ENCODE measurements at places on chromosomes 11 and 22.
A peak's percentile ranks its signal among the peaks of the same experiment; 100 is the strongest.

GRCh38 chr11:118614511-118614910, 7.1 kb downstream of the PHLDB1 start:
- DNase-seq: no peak

GRCh38 chr22:29470159-29470855, 9.7 kb upstream of the NEFH start:
- peak; percentile 57 for DNase-seq

- DNase-seq: no peak
Measured at GRCh38 chr11:4664786-4665185, 21.0 kb downstream of the OR51E1 start.

GRCh38 chr22:23236026-23236425, 55.7 kb downstream of the BCR start:
- DNase-seq: no peak

DNA sequence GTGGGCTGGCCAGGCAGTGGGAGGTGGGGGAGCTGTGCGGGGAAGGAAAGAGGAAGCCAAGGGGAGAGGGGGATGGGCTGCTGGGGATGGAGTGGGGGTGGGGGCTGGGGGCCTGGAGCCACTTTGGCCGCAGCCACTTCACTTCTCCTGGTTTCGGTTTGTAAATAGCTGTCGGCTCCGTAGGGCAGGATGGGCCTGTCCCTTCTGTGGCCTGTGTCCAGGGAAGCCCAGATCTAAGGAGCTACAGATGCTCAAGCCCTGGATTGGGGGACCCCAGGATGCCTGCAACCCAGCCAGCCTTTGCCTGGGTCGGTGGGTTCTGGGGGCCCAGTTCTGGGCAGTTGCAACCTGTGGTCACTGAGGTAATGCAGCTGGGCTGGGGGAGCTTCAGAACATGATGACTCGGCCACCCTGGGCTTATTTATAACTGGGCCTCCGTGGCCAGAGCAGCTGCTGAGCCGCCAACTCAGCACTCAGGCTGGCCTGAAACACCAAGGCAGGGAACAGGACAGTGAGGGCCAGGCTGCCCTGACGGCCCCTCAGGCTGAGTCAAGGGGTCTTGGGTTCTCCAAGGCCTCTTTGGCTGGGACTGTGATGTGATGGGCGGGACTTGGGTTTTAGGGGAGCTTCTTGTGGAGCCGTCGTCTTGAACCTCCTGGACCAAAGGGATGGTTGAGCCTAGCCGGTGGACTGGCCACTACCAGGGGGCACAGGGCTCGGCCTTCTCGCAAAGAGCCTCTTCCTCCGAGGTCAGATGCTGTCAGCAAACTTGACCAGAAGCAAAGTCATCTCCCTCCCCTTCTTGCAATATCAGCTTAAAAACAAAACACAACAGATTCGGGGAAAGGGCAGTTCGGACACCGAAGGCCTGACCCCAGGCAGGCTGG, 15.0 kb upstream of the SLC39A13 start:
- no peak for DNase-seq

DNA sequence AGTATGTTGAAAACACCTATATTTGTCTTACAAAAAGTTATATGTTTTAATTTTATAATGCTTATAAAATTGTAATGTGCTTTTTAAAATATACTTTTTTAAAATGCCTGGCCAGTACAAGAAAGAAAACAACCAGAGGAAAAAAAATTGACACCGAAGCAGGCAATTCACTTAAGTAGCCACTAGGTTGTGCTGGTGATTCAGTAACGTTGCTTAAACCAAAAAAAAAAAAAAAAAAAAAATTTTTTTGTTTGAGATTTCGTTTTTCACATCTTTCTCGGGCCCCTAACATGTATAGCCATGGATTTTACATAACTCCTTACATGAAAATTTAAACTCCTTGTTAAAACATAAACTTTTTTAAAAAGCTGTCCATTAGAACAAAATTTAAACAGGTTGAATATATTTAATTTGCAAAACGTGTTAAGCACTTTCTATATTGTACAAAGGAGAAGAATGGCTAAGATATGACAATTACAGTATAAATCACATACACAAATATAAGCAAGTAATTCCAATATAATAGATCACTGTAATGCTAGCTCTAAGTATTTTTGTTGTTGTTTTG, 9.2 kb downstream of the OR8B4 start:
- DNase-seq: peak; percentile 6

DNA sequence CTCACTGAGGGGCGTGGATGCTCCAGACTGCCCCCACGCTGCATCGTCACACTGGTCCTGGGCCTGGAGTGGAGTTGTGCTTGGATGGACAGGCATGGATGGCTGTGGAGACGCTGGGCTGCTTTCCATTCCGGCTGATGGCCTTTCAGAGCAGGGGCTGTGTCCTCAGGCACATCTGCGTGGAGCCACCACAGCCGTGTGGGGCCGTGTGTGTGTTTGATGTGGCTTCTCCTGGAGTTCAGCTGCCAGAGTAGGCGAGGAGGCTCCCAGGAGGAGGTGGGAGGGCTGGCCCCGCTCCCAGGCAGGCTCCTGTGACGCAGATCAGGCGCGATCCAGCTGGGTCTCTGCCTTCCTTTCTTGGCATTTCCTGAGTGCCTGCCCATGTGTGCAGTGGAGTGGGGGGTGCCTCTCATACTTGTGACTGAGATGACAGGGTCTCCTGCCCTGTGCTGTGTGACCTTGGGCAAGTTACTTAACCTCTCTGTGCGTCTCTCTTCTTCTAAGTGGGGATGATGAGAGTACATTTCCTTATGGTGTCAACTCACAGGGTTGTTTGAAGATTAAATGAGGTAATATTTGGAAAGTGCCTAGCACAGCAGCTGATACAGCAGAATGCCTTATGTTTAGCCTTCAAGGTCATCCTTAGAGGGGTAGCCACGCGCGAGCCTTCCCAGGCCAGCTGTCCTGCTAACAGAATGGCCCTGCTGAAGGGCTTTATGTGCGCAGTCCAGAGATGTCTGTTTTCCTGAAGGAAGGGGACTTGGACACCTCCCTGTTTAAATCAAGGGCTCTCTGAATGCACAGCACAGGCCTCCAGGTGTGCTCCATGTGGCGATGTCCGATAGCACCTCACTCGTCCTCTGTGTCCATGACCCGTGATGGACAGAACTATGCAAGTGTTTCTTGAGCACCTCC, 33.5 kb downstream of the GLB1L2 start:
- no peak for DNase-seq

GRCh38 chr11:13889552-13890249, 72.8 kb upstream of the SPON1 start:
- DNase-seq: no peak

DNA sequence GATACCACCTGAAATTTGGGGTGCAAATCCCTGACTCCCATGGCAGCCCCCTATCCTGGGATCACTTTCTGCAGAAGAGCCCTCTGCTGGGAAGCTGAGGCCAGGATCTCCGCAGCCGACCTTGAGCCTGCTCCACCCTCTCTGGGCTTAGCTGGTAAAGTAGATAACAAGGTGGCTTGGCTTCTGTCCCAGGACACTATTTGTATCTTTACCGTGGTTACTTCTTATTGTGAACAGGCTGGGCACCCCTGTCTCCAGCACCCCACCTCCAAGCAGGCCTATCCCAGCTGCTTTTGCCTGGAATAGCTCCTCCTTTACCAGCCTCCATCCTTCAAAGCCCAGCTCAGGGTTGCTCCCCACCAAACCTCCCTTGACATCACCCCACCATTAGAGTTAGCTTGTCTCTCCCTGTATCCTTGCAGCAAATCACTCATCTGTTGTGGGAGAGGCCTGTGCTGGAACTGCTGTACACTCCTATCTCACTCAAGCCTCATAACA, 35.2 kb upstream of the P2RY2 start:
- DNase-seq: no peak

DNA sequence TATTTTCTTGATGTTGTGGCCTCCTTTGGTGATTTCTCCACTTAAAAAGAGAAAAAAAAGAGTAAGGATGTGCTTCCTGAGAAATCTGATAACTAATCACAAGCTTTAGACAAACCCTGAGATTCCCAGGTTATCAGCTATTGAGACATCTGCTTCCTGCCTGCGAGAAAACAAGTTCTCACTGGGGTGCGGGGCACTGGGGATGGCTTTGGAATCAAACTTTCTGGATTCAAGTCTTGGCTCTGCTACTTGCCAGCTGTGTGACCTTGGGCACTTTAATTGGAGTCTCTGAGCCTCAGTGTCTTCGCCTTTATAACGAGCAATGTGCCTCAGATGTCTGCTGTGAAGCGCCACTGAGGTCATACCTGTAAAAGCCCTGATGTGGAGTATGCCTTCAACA, 152.5 kb upstream of the NAV2 start:
- DNase-seq: no peak

GRCh38 chr11:118768690-118769089, 22.3 kb downstream of the DDX6 start:
- no peak for DNase-seq

DNA sequence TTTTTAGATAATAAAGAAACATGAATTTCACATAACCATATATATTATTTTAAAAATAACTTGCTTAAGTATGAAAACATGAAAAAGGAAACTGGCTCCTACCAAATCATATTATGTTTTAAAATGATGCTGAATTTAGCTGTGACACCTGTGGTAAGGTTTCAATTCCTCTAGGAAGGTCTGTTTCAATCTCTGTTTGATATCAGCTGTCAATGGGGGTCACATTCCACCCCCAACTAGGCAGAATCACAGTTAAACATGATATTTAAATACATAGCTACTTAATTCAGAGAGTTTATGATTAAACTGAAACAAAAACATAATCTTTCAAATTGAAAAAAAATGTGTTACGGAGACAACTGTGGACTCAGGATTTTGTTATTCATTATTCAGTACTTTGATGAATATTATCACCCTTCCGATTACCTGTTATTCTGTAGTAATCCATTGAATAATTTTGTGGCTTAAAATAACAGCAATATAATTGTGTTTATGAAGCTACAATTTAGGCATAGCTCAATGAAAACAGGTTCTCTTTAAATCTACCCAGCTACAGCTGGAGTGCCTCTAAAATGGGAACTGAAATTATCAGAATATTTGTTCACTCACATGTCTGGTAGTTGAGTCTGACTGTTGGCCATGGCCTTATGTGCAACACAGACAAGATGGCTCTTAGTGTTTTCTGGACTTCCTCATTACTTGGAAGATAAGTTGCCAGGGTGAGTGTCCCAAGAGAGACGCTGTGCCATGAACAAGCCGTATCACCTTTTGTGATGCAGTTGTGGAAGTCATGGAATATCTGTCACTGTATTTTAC, 244.6 kb upstream of the ANO3 start:
- DNase-seq: no peak

DNA sequence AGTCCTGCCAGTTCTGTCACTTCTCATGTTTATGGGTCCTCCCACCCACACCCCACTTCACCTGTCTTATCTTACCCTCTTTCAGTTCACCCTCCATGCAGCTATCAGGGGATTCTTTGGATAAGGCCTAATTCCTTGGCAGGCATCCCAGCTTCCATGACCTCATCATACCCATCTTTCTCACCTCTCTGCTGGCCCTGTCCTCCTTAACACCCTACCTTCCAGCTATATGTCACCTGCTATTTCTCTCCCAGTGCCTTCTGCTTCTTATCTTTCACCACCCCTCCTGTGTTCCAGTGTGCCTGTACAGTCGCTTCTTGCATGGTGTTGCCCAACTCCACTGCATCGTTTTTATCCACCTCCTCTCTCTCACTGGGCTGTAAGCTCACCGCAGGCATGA, 28.3 kb downstream of the SNU13 start:
- no peak for DNase-seq

DNA sequence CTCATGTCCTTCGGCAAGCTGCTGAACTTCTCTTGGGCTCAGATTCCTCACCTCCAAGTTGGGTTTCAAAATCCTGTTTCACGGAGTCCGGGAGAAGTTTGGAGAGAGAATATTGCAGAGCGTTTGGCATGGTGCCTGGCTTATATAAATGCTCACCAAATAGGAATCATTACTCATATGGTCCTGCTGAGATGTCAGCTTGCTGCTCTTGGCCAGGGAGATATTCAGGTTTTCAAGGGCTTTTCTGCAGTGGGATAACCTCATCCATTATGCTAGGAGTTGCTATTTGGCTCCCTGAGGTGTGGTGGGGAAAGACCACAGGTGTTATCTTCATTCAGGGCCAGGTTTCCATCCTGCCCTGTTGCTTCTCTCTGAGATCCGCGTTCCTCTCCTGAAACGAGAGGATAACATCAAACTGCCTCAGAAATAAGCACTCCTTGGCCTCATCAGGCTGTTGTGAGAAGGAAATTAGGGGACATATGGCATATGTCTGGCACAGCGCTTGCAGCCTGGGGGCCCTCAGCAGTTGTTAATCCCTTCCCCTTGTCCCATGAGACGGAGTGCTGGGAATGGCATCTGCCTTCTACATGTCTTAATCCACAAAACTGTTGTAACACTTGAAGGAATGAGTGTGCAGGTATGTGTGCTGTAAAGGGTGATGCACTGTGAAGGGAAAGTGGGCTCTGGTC, 29.9 kb upstream of the ACER3 start:
- no peak for DNase-seq

DNA sequence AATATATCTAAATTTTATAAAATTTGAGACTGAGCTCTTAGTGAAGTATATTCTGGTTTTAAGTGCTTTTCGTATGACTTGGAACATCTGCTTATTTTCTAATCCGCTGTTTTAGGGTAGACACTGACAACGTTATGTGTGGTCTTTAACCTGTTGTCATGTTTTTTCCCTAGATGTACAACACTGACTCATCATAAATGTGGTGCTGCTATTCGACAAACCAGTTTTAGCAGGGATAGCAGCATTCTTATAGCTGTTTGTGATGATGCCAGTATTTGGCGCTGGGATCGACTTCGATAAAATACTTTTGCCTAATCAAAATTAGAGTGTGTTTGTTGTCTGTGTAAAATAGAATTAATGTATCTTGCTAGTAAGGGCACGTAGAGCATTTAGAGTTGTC, 23.8 kb upstream of the HIKESHI start:
- DNase-seq: no peak

DNA sequence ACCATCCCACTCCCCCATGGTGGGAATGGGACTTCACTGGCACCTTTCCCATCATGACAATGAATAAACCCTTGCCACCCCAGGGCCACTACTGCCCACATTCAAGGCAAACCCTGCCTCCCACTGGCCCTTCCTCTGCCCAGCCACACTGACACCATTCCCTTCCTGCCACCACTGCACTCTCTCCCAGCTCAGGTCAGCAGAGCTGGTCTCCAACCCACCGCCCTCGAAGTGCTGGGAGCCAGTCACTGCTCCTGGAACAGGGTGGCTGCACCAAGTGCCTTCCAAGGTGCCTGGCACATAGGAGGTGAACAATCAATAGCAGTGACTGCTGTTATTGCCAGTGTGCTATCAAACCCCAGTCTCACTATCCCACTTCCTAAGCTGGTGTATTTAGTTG, 27.1 kb downstream of the PRDM10 start:
- no peak for DNase-seq

Data from CD4-positive, alpha-beta T cell treated with Interleukin-2 at 100 ng/mL for 4 hours (primary cell).